Activated CD4-positive, alpha-beta T cell treated with anti-CD3 and anti-CD28 coated beads for 36 hours (primary cell): ENCODE measurements at places on chromosomes 5 and 9.

- no peak for DNase-seq
Measured at GRCh38 chr9:34688329-34689115, 2.6 kb downstream of the CCL19 start.

DNA sequence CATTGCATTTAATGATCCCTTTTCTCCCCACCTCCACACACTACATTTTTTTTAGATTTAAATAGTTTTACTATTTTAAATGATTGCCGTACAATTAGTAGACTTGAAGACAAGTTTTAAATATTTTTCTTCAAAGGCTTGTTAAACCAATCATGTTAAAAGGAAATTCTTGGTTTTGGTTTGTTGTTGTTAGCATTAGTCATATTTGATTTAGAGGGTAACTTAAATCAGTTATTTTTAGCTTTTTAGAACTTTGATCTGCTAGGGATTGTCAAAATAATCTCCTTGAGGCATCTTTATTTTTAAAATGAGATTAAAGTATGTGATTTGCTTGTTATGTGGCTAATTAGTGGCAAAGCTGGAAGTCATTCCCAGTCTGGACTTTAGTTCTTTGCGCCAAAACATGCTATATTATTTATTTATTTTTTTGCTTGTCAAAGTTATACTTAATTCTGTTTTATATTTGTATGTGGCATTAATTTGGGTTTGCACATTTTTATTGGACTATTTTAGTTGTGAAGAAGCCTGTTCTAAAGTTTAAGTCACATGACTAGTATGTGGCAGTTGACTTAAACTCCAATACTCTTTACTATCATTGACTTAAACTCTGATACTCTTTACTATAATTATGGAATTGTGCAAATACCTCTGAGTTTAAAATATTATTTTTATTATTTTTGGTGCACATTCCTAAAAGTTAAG, 14.7 kb downstream of the ITGA1 start:
- no peak for DNase-seq

GRCh38 chr5:9924614-9925013, 294.5 kb upstream of the TAS2R1 start:
- DNase-seq = no peak

- DNase-seq = no peak
Measured at GRCh38 chr5:133253070-133253469, 201.3 kb downstream of the HSPA4 start.

GRCh38 chr5:116382032-116382873, 192.4 kb downstream of the SEMA6A start:
- DNase-seq = no peak

DNA sequence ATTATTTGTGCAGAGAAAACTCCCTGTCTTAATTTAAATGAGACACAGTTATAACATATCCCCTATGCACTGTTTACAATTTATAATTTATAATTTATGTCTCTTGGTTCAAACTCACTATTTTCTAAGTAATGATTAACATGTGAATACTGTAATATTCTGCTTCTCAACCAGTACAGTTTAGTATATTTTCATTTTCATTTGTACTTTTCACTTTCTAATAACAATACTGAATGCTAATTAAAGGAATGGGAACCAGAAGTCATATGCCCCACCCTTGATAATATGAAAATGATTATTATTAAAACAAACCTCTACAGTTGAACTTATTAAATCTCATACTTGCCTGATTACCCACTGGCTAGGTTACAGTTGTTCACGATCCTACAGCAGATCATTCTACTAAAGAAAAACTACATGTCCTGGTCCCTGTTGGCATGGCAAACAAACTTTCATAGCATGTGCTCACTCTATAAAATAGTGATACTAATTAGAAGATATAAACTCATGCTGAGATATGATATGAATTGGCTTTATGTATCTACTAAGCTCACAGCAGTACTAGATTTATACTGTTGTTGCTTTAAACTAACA, 66.4 kb downstream of the POU5F2 start:
- no peak for DNase-seq

GRCh38 chr5:172898218-172898842, 60.9 kb upstream of the RPL26L1 start:
- no peak for DNase-seq

DNA sequence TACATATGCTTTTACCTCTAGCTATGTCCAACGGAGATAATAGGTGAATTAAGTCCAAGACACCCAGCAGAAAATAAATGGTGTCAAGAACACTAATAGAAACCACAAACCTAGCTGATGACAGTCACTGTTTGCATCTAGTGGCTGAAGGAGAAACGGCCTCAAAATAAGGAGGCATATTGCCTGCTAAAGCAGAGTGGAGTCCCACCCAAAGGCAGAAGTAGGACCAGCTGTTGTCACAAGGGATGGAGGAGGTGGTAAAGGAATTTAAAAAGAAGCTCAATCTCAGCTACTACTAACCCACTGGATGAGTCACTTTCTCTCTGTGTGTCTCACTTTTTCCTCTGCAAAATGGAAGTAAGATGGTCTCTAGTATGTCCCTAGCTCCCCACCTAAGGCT, 224.3 kb downstream of the GRIA1 start:
- DNase-seq = no peak

DNA sequence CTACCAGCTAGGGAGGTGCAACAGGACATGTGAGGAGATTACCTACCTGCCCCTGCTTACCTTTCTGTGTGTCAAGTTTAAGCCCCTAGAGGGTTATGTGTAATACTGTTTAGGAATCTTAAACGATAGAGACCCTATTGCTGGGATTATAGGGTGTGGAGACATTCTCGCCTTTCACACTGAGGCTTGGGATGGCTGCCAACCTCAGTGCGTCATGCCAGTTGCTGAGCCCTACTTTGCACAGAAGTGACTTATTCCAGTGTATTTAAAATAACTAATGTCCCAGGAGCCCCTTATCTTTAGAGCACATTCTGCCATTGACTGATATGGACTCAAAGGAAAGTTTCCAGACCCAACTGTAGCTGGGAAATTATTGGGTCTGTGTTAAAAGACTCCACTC, 76.6 kb upstream of the XPA start:
- DNase-seq = no peak

- DNase-seq = no peak
Measured at GRCh38 chr9:126612813-126613641, 701 bp upstream of the LMX1B start.

- no peak for DNase-seq
Measured at GRCh38 chr9:134218230-134218629, 53.9 kb upstream of the RNU6ATAC start.

GRCh38 chr9:86868616-86869015, 78.7 kb downstream of the GAS1 start:
- no peak for DNase-seq

- no peak for DNase-seq
Measured at GRCh38 chr5:67879620-67880510, 335.7 kb upstream of the PIK3R1 start.

GRCh38 chr9:33437205-33437604, 10.2 kb downstream of the AQP3 start:
- DNase-seq = no peak

- DNase-seq = no peak
Measured at GRCh38 chr5:122187426-122187825, 58.1 kb downstream of the ZNF474 start.

DNA sequence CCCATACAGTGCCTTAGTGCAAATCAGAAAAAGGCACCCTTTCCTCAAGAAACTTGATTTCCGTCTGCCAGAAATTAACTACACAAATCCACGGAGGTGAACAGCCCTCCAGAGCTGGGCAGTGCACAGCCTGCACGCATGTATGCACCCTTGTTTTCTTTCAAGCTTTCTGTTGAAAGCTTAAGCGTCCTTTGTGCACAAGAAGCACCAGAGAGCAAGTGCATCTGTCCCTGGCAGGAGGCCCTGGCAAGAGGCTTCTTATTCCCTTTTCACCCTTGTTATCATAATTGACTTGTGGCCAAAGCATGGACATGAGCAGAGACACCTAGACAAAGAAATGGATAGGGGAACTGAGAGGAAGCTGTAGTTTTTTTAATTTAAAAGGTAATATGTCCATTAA, 47.4 kb upstream of the ATG10 start:
- no peak for DNase-seq

- DNase-seq = no peak
Measured at GRCh38 chr9:23702311-23702922, 123.6 kb downstream of the ELAVL2 start.

GRCh38 chr9:32672469-32672868, 37.0 kb upstream of the TAF1L start:
- DNase-seq = no peak

DNA sequence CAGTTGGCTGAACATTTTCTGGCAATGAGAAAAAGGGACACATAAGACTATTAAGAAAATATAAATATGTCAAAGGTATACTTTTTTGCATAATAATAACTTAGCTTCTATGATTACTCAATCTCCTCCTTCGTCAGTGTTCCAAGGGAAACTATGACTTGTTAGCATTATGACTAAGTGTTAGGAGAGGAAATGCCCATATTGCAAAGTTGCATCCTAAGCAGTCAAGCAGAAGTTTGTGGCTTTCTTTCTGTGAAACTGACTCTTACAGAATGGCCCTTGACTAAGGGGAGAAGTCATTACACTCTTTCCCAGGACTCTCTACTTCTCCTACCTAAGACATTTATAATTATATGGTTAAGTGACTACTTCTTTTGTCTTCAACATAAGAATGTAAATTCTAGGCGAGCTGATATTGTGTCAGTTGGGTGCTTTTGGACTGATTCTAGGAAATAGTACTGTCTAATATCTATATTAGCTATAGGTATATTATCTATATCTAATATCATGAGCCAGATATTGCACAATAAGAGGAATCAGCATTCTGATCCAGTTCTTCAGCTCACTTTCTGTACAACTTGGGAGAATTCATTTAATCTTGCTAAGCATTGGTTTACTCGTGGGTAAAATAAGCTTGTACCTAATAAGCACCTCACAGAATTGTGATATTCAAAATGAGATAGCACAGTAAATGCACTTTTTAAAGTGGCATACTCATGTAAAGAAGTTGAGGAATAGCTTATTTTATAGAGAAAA, 16.4 kb upstream of the SPINK6 start:
- no peak for DNase-seq

DNA sequence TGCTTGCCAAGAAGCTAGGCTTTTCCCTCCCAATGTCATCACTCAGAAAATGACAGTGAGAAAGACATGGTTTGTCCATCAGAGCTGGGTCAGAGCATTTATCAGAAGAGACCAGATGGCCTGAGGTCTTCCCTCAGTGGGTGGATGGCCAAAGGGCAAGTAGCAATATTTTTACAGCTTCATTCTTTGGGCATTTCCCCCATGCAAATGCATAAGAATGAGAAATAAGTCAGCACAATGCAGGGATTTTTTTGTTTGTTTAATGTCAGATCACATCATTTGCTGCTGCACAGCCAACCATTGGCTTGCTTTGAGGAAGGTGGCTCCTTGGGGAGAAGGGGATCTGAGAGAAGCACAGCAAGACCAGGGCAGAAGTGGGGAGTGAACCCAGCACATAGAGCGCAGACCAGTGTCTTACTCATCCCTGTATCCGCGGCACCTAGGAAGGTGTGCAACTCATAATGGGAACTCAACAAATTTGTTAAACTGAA, 209.6 kb downstream of the SEMA6A start:
- no peak for DNase-seq

- DNase-seq = no peak
Measured at GRCh38 chr9:131847665-131848354, 107.9 kb upstream of the RAPGEF1 start.

- no peak for DNase-seq
Measured at GRCh38 chr9:96299823-96300222, 2.2 kb downstream of the HSD17B3 start.

DNA sequence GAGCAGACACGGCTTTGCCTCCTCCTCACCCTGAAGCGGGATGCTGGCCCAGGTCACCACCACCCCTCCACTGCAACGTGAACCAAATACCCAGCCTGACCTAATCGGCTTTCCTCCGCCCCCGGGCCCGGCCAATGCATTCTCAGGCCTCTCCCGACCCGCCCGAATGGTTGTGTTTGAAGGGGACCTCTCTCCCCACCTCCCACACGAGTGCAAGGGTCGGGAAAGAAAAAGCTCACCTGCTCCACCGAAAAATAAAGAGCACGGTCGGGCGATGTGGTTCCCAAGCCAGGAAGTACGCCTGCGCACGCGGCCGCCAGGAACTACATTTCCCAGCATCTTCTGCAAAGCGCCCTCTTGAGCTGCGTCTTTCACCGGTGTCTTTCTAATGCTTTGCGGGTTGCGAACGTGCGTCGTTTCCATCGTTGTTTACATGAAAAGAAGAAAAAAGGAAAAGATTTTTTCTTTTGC, at the start of gene ZNF883:
Gene ZNF883 (minus strand): TSS at position 282 of the 471 bp plus-strand sequence.
- DNase-seq = peak; percentile 66

- no peak for DNase-seq
Measured at GRCh38 chr5:132027027-132027426, 15.6 kb upstream of the ACSL6 start.

GRCh38 chr5:68279984-68280383, 64.4 kb downstream of the PIK3R1 start:
- DNase-seq = peak; percentile 54

DNA sequence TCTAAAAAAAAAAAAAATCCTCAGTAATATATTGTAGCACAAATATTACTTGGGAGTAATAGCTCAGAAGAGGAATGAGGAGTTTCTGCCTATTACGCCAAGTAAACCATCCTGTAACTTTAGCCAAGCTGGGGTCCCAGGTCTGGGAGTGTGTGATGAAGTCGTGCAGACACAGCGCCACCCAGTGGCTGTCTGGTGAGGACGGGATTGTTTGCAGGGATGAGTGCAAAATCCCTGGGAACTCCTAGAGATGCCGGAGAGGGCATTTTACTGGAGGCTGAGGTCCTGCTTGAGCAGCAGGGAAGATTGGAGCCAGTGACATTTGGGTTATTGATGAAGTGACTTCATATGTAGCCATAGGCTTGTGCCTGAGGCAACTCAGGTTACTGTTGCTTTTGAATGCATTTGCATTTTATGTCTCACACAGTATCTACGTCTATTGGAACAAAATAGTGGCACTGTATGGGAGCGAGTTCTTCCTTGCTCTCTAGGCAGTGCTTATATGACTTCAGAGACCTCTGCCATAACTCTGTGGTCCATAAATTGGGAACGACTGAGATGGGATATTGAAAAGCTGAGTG, 72.8 kb downstream of the PSAT1 start:
- DNase-seq = peak; percentile 75

DNA sequence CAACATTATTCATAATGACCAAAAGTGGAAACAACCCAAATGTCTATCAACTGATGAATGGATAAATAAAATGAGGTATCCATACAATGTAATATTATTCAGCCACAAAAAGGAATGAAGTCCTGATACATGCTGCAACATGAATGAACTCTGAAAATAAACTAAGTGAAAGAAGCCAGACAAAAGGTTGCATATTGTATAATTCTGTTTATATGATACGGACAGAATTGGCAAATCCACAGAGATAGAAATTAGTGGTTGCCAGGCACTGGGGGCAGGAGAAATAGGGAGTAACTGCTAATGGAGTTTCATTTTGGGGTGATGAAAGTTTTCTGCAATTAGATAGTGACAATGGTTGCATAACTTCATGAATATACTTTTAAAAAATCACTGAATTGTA, 47.0 kb downstream of the KIF24 start:
- no peak for DNase-seq
